ENCODE measurements at places on chromosomes 6 and 20.

GRCh38 chr6:10526156-10526555 lies 5.0 kb downstream of the GCNT2 start:
- no peak for DNase-seq

GRCh38 chr6:5175635-5176034 lies 85.1 kb downstream of the LYRM4 start:
- DNase-seq = no peak

DNA sequence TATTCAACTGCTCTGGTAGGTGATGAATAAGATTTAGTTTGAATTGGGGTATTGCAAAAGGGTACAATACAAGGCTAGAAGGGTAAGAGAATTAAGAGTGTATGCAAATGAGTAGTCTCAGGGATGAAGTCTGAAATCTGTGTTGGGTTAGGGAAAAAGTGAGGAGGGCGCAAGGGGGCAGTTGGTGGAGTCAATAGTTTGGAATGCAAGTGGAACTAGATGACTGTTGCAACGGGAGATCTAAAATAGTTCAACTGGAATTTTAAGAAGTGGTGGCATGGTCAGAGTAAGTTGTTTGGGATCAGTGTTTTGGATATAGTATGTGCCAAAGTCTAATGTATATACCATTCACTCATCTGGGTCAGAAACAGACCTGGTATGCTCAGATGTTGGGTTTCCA lies 329.6 kb downstream of the GJA1 start:
- DNase-seq = no peak

DNA sequence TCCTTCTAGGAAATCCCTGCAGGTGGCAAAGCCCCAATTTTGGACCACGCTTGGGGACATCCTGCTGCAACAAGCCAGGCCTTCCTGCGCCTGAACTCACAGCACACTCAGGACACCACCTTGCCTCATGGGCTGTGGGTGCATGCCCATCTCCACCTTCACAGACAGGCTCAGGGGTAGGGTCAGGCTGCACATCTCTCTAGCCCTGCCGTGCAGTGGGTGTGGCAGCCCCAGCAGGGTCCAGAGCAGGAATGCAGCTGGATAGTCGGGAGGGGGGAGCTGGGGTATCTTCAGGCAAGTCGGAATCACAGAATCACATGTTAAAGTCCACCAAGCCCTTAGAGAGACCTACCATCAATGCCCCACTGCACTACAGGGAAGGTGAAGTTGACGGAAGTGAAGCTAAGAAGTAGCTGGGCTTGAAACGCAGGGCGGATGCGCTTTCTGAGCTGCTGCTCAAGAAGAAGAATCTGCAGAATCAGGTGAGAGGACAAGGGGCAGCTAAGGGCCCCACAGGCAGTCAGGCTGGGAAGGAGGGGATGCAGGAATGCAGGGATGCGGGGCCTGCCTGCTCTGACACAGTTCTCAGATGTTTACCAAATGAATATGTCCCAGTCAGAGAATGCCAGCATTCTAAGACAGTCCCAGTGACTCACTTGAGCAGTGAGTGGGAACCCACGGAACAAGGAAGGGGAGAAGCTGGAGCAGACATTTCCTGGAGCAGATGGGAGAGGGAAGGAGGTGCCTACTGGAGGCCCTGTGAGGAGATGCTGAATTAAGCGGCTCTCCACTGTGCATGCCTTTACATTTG lies 11.3 kb downstream of the SERPINB6 start:
- DNase-seq = no peak

DNA sequence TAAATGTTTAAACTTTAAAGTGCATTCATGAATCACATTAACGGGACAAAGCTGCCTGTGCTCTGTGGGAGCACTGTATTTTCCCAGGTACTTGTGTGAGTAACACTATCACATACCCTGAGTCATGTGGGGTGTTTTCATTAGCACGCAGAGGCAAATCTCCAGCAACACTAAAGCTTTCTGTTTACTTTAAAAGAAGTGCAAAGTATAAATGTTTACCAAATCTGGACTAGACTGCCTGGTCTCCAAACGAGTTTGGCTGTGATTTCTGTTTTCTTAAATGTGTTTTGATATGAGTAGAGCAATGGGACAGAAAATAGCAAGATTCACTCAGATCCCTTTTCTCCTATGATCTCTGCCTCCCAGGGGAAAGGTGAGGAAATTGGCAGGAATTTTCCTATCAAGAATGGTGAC lies 28.8 kb upstream of the RIPPLY2 start:
- no peak for DNase-seq

- no peak for DNase-seq
Observed at GRCh38 chr6:1464781-1465370, 75.5 kb downstream of the FOXF2 start.

GRCh38 chr6:167933290-167933689 lies 64.2 kb upstream of the KIF25 start:
- no peak for DNase-seq

- DNase-seq = peak; percentile 28
Observed at GRCh38 chr6:13733178-13733887, 21.7 kb upstream of the RANBP9 start.

DNA sequence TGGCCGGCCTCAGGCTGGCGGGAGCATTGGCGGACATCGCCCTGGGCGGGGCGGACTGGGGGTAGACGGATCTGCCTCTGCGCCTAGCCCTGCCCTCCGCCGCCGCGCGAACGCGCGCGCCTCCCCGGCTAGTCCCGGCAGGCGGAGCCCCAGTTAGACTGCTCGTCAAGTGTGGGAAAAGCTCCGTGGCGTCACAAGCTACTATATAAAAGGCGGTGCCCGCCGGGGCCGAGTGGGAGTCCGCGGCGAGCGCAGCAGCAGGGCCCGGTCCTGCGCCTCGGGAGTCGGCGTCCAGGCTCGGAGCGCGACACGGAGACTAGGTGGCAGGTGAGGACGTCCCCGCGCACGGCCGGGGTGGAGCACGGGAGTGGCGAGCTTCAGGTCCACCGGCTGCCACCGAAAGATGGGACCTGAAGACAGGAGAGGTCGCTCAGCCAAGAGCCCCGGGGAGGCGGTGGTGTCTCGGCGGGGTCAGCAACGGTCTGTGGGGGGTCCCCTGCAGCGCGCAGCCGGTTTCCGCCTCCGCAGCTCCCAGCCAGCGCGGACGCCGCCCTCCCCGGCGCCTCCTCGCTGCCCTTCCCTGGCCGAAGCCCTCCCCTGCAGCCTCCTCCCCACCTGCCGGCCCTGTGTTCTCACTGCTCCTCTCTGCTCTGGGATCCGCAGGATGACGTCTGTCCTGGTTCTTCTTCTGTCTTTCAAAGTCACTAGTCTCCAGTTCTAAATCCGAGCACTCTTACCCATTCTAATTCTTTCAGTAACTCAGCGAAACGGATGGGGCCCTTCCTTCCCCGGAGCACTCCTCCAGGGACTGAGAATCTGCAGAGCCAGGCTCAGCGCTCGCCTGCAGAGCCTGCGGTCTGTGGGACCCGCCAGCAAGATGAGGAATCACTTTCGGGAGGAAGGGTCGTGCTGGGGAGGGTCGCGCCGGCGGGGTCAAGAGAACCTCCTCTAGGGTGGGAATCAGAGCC lies 4.3 kb upstream of the RIPK1 start:
- peak; percentile 79 for DNase-seq

DNA sequence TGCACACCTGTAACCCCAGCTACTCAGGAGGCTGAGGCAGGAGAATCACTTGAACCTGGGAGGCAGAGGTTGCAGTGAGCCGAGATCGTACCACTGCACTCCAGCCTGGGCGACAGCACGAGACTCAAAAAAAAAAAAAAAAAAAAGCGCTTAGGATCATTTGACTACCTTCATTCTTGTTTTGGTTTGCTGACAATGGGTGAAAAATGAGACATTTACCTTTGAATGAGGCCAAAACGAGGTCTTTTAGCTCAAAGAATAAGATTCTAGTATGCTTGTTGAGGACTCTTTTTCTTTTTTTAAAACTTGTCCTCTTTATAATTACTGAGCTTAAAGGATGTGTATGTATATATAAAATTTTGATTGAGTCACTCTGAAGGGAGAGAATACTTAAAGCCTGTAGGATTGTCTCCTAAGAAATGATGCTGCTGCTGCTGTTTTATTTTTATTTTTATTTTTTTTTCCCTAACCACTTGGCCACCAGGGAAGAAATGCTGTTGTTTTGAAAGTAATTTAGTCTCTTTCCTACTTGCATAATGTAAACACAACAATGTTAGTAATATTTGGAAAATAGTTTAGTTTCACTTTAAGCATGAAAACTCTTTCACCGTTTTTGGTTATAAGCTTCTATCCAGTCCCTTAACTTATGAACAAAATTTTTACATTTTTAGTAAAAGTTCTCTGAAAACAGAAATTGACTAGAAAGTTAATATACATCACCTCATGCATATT lies 7.9 kb downstream of the UBR2 start:
- no peak for DNase-seq

DNA sequence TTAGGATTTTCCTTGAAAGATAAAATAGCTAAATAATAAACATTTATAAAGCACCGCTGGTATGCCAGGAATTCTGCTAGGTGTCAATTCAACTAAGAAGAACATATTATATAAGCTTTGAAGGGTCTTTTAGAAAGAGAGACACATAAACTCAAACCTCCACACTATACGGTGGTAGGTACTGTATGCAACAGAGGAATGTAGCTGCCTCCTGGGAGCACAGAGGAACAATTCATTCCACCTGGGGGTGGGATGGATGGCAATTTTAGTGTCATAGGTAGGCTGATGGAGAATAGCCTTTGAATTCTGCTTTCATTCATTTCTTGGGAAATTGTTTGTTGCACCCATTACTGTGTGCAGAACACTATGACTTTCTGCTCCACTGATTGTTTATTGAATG lies 447.1 kb upstream of the MAP3K7 start:
- DNase-seq = no peak

- no peak for DNase-seq
Observed at GRCh38 chr6:7811441-7811840, 85.5 kb downstream of the BMP6 start.
